Head of caudate nucleus (tissue), 42 donors: ENCODE measurements at places on chromosomes 2 and 18.

DNA sequence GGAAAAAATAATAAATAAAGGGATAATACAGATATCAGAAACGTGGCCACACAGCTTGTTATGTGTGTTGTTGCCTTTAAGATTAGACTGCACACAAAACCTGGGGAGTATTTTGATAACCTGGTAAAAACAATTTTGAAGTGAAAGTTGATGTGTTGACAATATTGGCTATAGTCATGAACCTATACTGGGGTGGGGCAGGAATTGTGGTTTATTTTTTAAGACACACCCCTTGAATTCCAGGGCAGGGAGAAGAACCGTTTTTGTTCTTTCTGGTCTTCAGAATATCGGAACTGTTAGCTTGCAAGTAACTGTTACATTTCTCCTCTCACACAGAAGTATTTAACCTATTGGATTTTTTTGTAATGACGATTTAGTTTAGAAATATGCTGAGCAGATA is 80.4 kb downstream of the LIMS1 start:
- DNase-seq: no peak

DNA sequence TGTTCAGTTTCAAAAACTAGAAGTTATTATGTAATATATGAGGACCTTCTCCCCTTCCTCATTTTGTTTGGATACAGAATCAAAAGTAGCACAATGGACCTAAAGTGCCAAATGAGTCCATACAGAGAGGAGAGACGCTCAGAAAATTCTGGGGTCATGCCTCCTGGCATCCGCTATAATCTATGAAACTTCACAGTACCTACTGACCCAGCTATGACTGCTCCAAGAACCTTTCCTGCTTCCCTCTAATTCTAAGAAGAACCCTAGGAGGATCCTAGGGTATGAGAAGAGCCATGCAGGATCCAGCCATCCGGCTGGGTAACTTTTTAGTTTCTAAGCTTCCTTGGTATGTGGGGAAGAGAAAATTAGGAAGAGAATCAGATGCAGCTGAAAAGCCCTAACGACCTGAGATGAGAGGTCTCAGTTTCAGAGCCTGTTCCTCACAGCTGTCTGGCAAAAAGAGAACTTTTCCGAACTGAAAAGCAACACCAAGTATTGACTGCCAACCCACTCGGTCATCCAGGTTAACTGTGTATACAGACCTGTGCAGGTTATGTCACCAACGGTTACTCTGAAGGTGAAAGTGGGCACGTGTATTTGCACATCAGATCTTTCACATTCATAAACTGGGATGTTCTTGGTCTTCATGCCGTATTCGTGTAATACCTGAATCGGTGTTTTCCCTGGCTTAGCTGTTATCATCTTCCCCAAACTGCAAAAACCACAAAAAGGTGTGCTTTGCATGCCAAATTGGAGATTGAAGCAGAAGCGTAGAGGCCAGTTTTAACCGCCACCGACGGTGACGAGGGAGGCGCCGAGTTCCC is 1.1 kb downstream of the PRKRA start:
- DNase-seq: no peak

DNA sequence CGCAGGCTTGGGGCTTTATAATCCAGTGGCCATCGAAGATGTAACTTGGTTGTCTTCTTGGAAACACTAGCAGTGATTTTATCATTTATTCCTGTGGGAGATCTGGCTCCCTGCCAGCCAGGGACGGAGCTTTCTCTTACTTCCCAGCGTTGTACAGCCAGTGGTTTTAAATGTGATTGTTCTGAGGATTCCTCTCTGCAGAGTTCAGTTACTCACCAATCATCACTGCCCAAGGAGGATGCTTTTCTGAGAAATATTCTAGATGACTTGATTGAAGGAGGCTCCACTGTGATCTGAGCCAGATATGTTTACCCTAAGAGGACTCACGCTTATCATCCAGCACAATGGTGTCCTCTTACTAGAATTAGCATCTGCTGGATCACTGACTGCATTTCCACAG is 744.3 kb downstream of the RNF144A start:
- DNase-seq: no peak

GRCh38 chr2:48346124-48346536 is 183.8 kb upstream of the STON1 start:
- peak; percentile 46 for DNase-seq

DNA sequence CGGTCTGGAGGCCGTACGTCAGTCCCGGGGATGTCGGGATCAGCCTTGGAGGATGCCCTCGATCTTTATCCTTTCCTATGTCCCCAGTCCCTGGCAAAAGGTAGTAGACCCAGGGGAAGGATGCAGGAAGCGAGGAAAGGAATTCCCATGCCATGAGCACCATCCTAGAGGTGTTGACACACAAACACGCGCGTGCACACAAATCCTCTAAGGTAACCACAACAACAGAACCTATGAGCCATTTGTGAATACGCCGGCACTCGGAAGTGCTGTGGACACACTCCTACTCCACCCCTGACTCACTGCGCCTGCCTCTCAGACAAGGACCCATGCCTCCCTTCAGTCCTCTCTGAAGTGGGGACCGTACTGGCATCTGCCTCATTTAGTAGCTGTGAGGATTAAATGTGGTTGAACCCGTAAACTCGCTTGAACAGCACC is 11.3 kb upstream of the MLPH start:
- DNase-seq: no peak

DNA sequence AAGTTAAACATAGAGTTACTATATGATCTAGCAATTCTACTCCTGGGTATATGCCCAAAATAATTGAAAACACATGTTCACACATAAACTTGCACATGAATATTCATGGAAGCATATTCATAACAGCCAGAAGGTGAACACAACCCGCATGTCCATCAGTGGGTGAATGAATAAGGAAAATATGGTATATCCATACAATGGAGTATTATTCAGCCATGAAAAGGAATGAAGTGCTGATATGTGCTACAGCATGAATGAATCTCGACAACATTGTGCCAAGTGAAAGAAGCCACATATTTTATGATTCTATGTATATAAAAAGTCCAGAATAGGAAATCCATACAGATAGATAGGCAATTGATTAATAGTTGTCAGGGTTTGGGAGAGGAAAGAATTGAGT is 15.9 kb downstream of the COL4A4 start:
- no peak for DNase-seq

DNA sequence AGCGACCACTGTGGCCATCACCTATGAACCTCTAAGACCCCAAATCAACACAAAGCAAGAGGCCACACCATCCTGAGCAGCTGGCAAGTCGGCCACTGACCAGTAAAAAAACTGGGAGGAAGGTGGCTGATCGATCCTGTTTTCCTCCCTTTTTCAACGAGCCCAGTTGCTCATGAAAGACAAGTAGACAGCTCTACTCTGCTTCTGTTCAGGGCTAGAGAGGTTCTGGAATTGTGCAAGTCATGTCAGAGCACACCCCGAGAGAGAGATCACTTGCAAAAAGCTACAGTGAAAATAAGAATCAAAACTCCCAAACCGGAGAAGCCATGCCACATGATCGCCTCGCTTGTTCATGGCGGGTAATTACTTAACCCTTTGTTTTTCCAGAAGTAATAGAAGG is 34.6 kb downstream of the ZNF516 start:
- DNase-seq: no peak

DNA sequence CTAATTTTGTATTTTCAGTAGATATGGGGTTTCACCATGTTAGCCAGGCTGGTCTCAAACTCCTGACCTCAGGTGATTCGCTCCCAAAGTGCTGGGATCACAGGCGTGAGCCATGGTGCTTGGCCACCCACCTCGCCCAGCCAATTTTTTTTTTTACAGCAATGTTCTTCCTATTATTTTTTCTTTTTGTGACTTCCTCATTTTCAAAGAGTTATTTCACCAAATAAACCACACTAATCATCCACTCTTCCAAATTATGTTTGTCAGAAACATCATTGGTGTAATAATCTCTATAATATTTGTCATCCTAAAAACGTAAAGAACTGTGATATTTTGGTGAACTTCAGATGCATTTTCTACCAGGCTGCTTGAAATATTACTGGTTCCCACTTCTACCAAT is 16.3 kb upstream of the PDCL3 start:
- no peak for DNase-seq

GRCh38 chr2:188582211-188582610 is 290.5 kb downstream of the GULP1 start:
- no peak for DNase-seq

DNA sequence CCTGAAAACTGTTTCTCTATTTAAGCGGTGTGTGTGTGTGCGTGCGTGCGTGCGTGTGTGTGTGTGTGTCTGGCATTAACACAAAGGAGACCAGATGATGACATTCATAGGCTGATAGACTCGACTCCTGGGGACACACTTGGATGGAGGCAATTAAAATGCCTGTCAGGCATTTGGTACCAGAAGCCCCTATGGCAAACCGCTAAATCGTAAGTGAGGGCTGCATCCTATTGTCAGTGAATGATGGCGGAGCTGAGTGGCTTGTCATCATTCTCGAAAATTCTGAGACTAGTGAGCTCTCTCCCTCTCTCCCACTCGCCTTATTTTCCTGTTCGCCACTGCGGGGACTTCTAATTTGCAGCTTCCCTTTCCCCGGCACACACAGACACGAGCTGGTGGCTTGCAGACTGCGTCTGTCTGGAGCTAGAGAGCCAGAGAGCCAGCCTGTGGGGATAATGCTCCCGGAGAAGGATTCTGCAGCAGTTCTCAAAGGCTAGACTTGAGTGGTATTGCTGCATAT is 155.4 kb downstream of the MAP2 start:
- peak; percentile 58 for DNase-seq

GRCh38 chr2:85134255-85134895 is 1.2 kb downstream of the TCF7L1 start:
- DNase-seq: peak; percentile 18

- no peak for DNase-seq
Measured at GRCh38 chr18:79736230-79736629, 56.6 kb downstream of the CTDP1 start.

- DNase-seq: no peak
Measured at GRCh38 chr2:13666582-13667414, 950.1 kb downstream of the TRIB2 start.

- no peak for DNase-seq
Measured at GRCh38 chr2:16137080-16137755, 196.9 kb downstream of the MYCN start.

DNA sequence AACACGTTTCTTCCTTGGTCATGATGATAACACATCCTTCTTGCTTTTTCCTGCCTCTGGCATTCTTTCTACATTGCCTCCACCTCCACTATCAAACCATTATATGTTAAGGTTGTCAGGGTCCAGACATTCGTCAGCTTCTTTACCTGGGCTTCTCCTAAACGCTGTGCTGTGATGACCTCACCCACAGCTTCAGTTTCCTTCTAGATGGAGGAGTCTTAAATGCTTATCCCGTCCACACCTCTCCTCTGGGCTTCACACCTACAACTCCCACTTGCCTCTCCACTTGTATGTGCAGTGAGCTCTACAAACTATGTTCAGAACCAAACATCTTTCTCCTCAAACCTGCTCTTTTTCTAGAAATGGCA is 666 bp upstream of the STAT1 start:
- DNase-seq: no peak

DNA sequence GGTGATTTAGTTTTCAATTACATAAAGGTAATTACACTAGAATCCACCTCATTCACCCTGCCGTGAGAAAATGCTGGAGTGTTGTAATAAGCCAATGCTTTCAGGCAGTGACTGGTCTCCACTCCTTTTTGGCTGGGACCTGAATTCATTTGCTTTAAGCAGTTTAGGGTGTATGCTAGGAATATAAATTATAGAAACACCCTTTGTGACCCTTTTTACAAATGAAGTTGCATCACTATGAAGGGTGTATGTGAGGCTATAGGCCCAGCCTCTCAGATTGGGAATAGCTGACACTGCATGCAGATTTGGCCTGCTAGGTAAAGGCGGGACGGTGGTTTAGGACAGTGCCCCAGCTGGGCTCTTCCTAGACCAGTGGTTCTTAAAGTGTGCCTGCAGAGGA is 50.8 kb upstream of the NFE2L2 start:
- DNase-seq: no peak

GRCh38 chr2:147294825-147295392 is 549.9 kb upstream of the ACVR2A start:
- DNase-seq: no peak

- no peak for DNase-seq
Measured at GRCh38 chr2:225090746-225091145, 48.5 kb upstream of the DOCK10 start.

DNA sequence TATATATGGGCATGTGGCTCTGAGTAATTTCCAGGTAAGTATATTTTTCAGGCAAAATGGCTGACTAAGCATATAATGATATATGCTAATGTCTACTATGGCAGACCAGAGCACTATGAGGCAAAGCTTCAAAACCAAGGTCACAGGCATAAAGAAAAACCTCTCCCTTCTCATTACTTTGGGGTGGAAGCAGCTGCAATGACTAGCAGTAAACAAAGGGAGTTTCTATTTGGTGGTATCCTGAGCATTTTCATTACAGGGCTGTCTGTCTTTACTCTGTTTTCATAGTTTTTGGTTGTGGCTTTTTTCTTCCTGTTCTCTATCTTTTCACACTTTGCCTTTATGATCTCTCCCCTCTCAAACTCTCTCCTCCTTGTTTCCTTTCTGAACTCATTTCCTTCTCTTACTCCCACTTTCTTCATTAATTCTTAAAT is 15.6 kb downstream of the PDE6D start:
- DNase-seq: no peak

- DNase-seq: no peak
Measured at GRCh38 chr18:56402872-56403516, 235.4 kb downstream of the TXNL1 start.

DNA sequence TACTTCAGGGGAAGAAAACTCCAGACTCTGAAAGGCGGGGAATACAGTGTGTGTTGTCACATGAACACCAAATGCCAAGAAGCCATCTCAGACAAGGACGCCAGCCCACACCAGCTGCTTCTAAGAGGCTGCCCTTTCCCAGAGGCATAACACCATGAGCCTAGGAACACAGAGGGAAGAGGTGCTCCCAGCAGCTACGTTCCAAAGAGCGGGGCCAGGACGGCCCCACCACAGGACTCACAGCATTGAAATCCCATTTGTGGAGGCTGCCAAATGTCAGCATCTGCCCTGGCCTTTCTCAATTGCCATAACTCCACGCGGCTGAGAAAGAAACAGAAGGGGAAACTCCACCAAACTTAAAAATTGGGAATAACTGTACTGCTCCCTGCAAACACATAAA is 20.1 kb upstream of the ID2 start:
- DNase-seq: no peak

DNA sequence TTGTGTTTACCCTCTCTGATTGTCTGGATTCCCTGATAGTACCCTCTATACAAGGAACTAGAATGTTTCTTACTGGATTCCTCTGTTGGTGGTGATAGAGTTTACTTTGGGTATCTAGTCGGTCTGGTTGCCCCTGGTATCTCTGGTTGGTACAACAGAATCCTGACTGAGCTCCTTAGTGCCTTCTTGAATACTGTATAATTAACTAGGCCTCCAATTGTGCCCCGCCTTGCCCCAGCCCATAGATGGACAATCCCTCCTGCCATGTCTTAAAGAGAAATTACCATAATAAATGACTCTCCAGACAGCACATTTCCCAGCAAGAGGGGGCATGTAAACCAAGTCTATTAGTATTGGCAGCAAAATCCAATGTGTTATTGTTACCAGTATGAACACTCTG is 2.3 kb downstream of the SCN1A start:
- no peak for DNase-seq

GRCh38 chr2:149507974-149508373 is 79.6 kb downstream of the MMADHC start:
- no peak for DNase-seq

- no peak for DNase-seq
Measured at GRCh38 chr2:4139731-4140130, 436.4 kb downstream of the DCDC2C start.

GRCh38 chr2:46530639-46531038 is 51.3 kb downstream of the TMEM247 start:
- peak; percentile 20 for DNase-seq

GRCh38 chr2:122745603-122746002 is 990.2 kb downstream of the TSN start:
- no peak for DNase-seq
